ENCODE measurements at places on chromosomes 7 and 10.

GRCh38 chr10:71216751-71217265 is 4.4 kb downstream of the UNC5B start:
- DNase-seq: no peak

DNA sequence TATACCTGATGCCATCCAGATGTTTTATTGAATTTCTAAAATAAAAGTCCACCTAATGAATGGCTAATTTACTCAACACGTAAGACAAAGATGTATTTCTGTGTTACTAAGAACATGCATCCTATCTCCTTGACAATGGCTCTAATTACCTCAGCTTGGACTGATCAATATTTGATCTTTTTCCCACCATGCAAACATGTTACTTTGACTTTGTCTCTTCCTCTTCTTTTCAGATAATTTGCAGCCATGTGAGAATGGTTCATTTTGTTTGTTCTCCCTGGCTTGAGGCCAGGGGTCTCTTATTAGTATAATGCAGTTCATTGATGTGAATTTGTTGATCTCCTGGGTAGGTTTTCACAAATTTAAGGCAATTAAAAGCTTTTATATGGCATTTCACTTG is 302.1 kb downstream of the ADK start:
- DNase-seq: no peak

DNA sequence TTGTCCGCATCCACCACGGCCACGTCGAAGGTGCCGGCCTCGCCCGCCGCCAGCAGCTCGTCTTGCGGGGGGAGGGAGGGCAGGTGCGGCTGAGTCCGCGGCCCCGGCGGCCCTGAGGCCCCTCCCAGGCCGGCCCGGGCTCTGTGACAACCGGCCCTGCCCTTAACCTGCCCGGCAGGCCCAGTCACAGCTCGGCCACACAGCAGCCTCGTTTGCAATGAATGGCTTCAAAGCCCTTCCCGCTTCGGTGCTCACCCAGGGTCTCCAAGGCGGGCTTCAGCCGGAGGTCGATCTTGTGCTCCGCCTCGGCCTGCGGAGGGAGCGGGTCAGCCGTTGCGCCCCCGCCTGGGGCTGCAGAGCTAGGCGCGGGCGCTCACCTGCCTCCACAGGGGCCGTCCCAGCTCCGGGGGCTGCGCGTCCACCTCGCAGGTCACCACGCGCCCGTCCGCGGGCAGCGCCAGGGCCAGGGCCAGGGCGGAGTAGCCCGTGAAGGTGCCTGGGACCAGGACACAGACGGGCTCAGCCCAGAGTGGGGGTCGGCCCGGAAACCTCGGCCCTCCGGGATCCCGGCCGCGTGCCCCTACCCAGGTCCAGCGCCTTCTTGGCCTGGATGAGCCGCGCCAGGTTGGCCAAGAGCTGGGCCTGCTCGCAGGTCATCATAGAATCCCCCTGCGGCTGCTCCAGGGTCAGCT is 928 bp downstream of the COMTD1 start:
- no peak for DNase-seq

DNA sequence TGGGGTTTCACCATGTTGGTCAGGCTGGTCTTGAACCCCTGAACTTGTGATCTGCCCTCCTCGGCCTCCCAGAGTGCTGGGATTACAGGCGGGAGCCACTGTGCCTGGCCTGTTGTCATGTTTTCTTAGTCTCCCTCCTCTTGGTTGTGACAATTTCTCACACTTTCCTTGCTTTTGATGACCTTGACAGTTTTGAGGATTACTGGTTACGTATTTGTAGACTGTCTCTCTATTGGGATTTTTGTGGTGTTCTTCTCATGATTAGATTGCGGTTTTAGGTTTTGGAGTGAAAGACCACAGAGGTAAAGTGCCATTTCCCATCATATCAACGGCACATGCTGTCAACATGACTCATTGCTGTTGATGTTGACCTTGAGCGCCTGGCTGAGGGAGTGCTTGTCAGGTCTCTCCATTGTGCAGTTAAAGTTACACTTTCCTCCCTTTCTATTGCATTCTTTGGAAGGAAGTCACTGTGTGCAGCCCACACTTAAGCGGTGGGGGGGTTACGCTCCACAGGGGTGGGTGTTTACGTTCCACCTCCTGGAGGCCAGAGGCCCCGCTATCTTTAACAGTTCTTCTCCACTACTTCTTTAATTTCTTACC is 10.8 kb downstream of the NEURL1 start:
- DNase-seq: no peak

DNA sequence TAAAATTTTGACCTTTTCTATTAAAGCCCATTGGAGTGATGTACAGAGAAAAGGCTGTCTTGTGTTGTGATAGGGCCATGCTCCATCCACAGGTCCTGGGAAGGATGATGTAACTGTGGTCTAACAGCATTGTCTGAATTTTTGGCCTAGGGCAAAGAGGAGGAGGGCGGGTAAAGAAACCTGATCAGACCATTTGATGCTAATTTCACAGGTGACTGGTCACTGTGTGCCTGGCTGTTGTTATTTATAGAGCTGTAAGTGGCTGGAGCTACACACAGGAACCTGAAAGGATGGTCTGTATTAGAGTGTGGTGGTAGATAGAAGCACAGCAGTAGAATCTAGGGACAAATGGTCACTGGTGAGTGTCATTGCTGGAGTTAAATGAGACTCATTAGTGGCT is 182.1 kb downstream of the AUTS2 start:
- DNase-seq: no peak

DNA sequence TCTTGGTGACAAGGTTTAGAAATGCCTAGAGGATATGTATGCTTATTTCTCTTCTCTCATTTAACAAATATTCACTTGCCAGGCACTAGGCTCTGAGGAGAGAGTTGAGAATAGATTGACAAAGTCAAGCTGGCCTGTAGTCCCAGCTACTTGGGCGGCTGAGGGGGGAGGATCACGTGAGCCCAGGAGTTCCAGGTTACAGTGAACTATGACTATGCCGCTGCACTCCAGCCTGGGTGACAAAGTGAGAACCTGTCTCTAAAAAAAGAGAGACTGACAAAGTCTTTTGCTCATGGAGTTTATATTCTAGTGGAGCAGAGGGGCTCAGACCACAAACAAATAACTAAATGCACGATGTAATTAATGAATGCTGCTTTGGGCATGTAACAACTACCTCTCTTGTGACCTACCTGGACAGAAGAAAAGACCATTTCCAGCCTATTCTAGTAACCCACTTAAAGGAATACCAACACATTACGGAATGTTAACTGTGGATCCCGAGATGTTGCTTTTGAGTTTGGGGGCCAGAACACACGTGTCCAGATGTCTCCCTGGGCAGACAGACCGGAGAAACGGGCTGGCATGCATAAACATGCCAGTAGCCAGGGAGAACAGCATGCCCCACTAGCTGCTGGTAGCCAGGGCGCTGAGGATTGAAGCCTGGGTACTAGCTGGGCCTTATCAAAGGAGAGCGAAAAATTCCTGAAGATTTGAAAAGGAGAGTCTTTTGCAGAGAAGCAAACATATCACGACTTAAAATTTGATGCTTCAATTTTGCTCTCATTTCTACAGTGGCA is 2.6 kb upstream of the BMPR1A start:
- DNase-seq: no peak

DNA sequence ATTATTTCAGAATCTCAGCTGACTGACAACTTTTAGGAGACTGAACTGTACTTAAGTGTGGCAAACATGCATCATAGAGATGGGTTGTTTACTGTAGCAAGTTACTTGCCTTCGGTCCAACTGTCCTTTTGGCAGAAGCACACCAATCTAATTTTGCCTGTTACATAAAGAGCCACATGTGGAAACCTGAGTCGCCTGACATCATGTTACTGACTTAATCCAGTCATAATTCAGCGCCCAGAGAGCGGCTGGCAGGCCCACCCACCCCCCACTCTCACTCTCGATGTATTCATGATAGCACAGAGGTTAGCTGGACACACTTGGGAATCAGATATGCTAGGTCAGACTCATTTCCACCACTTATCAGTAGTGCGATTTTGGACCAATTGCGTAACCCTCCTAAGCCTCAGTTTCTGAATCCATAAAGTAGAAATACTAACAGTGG is 57.3 kb upstream of the CAPZA2 start:
- no peak for DNase-seq

GRCh38 chr10:17386616-17387075 is 67.7 kb downstream of the ST8SIA6 start:
- no peak for DNase-seq

DNA sequence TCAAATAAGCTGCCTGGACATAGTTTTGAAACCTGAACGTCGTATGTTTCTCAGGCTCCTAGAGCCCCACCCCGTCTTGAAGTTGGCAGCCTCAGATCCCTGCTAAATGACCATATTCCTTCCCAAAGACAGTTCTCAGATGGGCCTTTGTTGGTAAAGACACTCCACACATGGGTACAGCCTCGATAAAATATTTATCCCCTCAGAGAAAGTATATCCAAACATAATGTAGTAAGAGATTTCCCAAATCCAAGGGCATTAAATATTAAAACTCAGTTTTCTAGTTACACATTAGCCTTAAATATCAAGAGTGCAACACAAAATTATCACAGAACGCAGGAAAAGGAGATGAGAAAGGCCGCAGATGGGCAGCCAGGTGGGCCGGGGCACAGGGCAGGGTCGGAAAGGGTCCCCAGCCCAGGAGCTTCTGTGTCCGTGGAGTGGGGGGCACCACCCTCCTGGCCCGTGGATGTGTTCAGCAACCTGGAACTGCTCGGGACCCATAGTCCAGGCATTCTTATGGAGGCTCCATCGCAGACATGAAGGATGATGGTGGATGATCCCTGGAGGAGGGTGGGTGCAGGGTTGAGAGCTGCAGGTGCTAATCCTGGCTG is 1.5 kb upstream of the CFAP46 start:
- DNase-seq: no peak

DNA sequence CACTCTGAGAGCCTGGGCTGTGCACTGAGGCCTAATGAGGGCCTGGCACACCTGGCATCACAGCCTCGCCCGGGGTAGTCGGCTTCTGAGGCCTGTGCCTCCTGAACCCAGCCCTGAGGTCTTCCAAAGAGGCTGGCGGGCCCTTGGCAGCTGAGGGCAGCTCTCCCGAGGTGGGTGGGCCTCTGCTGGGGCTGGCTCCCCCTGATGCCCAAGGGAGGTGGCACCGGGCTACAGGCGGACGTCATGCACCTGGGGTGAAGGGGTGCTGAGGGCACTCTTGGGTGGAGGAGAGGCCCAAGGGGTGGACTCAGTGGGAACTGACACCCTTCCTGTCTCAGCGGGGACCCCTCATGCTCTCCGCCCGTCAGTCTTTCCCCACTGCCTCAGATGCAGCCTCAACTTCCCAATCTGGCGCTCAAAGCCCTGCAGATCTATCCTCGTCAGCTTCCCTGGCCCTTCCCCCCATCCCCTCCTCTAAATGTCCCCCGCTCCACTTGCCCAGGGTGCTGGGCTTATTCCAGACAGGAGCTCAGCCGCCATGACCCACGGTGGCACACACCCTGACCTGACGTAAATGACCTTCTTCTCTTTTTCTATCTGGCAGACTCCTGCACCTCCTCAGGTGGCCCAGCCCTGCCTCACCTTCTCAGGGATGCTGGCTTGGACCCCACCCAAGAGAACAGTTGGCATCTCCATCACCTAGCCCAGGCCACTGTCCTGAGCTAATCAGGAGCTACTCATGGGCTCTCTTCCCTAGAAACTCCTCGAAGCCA is 38.2 kb downstream of the MYL10 start:
- DNase-seq: no peak

DNA sequence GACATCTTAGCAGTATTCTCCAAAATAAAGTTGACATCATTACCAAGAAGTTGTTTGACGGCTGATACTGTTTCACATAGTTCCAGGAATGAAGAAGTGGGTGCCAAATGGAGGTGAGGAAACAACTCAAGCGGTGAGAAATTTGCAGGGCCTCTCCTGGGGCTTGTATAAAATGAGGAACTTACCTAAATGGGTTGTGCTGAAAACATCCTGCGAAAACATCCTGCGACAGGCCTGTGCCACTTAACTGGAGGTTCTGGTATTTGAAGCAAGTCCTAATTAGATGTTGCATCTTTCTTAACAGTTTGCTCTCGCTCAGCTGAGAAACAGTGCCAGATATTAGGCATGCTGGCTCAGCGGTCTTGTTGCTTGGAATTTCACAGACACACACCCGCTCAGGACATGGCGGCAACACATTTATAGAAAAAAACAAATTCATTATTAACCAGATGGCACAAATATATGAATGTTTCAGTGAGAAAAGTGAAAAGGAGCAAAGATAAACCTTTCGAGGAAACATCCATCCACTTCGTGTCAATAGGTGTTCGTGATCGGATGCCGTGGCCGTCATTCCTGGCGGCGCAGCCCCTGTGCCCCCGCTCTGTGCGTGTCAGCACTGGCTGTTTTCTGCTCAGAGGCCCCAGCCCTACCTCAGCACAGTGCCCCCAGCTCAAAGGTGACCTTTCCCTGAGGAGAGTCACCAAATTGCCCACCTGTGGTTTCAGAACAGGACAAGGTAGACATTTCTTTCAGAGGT is 48.1 kb downstream of the CDC123 start:
- no peak for DNase-seq

DNA sequence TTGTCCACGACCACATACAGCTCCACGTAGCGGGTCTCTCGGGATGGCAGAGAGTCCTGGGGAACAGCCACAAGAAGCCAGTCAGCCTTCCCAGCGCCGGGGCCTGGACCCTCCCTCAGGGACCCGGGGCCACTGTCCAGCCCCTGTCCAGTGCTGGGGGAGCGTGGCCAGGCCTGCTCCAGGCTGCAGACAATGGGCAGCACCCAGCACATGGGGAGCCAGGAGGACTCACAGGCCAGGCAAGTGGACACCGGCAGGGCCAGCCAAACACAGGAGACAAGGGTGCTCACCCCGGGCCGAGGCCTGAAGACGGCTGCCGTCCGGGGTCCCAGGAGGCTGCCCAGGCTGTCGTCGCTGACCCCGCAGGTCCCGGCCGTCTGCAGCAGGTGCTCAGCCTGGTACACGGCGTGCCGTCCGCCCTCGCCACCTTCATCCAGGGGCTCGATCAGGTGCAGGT is 3.7 kb downstream of the ADAM8 start:
- no peak for DNase-seq

GRCh38 chr10:12431151-12432101 is 82.1 kb downstream of the CAMK1D start:
- DNase-seq: no peak

GRCh38 chr10:87508837-87509236 is 4.1 kb downstream of the MINPP1 start:
- no peak for DNase-seq

GRCh38 chr7:84879570-84880325 is 307.1 kb downstream of the SEMA3D start:
- no peak for DNase-seq

GRCh38 chr10:73931767-73932619 is 21.1 kb downstream of the PLAU start:
- peak; percentile 41 for DNase-seq

DNA sequence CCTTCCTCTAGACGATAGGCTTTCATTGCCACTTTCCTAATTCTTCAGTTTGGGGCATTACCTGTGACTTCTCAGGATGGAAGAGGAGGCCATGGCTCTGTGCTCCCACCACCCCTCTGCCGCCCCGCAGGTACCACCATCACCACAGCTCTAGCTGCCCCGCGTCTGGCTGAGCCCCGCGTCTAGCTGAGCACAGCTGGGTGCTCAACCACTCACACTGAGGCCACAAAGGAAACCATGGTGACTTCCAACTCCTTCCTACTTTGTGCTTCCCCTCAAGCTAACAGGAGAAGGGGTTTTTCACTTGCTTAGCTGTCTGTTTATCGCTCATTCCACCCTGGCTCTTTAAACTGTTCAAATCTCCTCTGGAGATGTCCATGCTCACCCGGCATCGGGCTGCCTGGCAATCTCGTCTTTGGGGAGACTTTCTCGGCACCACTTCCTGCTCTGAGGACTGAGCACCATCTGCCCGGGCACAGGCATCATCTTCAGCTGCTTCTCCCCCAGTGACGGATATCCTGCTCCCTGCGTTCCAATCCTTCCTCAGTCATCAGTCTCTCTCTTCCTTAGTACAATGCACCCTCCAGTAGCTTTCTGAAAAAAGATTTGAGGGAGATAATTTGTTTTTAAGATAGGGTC is 59.4 kb downstream of the MAD1L1 start:
- no peak for DNase-seq
